DMS 273 treated with DMSO at 0.1 percent for 48 hours (cell line): ENCODE measurements at places on chromosomes 6 and 20.

GRCh38 chr6:111523484-111524167 is 40.6 kb upstream of the REV3L start:
- no peak for DNase-seq

- no peak for DNase-seq
Measured at GRCh38 chr6:134199848-134200606, 117.9 kb downstream of the SGK1 start.

- DNase-seq: no peak
Measured at GRCh38 chr20:32743237-32744112, at the start of gene COMMD7. TSS of gene COMMD7 (minus strand) at chr20:32743467. CDS start at chr20:32743391, 76 bp downstream.

GRCh38 chr6:13215390-13215789 is 112.9 kb downstream of the TBC1D7 start:
- DNase-seq: no peak

GRCh38 chr6:90066697-90067096 is 172.4 kb downstream of the GJA10 start:
- DNase-seq: no peak

DNA sequence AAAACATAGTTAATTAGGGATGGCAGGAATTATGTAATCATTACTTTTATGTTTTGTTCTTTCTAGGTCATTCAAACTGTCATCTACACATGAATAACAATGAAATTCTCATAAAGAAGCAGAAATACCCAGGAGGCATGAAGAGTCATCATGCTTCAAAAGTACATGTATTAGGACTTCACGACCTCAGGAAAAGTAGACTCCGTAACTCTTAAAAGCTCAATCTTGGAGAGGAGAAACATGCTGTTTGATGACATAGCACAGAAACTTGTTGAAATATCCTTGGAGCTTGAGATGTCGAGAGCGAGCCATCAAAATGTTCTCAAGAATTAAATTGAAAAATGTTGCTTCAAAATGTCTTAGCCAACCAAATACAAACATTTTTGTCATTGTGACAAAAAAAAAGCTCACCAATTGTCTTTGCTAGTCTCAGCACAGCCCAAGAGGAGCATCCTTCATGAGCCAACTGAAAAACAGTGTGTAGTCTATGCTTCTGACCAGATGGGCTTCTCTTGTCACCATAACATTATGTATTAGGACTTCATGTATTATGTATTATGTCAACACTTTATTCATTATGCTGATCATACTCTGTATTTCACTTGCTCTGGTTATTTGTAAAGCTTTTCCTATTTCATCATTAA is 28.2 kb upstream of the ANKEF1 start:
- DNase-seq: no peak

DNA sequence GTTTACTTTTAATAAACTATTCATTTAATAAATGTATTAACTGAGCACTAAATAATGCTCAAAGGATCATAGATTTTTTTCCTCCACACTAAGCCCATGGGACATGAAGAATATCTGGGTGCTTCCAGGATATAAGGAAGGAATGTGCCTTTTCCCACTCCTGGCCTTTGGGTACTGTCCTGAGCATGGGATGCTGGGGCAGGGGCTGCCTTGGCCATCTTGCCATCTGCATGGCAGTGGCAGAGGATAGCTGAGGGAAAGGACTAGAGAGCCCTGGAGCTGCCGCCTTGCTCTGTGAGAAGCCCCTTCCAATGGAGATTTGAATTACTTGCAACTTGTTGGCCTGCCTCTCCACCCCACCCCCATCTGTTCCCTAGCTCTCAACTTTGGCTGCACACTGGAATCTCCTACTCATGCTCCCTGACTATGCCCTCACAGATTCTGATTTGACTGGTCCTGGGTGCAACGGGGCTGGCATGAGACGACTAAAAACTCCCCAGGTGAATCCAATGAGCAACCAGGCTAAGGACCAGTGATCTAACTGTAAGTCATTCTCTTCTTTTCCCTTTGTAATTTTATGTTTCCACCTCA is 15.6 kb downstream of the DDRGK1 start:
- no peak for DNase-seq

DNA sequence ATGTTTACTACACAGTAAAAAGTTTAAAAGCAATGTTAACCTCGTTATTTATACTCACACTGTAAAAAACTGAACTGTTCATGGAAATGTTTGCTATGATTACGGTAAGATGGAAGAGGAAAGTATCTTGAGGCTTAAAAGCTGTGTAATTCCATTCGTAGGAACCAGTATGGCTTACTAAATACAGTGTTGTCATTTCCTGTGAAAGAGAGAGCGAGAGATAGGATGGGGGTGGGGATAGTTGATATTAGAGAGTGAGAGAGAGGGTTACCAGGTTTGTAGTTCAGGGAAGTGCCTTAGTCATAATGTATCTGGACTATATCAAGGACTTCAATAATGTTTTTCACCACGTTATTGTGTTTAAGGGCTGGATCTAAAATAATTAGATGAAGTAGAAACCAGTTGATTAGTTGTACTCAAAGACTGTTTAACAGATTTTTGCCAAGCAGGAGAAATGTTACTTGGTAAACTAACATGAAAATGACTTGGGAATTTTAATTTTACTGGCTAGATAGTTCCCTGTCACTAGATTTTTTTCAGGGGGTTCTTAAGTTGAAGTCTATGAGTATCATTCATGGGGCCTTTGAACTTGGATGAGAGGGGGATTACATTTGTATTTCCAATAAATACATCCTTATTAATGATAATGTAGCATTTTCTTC is 30.4 kb downstream of the AFDN start:
- no peak for DNase-seq

DNA sequence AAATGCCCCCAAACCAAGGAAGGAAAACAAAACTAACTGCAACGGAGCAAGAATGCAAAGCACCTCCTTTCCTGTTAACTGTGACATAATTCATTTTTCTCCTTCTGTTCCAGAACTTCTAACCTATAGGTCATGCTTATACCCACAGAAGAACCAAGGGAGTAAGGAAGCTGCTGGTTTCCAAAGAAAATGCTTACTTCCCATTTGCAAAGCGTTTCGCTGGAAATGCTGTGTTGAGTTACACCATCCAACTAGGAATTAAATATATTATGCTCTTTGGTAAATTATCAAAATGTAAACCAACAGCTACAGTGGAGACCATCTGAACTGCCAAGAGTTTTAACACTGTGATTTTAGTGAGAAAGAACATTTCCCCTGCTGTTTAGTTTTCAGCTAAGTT is 42.9 kb downstream of the ATXN1 start:
- DNase-seq: no peak

DNA sequence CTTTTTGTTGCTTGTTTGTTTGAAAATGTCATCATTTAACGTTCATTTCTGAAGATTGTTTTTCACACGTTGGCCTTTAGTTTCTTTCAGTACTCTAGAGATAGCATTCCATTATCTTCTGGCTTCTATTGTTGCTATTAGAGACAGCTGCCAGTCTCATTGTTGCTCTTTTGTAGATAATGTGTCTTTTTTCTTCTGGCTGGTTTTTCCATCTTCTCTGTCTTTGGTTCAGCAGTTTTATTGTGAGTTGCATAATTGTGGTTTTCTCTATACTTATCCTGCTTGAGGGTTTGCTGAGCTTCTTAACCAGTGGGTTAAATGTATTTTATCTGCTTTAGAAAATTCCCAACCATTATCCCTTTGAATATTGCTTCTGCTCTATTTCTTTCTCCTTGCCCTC is 23.2 kb upstream of the AIG1 start:
- DNase-seq: no peak

GRCh38 chr6:34575326-34575725 is 19.2 kb upstream of the SPDEF start:
- DNase-seq: no peak

- DNase-seq: peak; percentile 10
Measured at GRCh38 chr6:23524548-23524947, 601.5 kb upstream of the NRSN1 start.

- DNase-seq: no peak
Measured at GRCh38 chr6:14110001-14110818, 7.4 kb upstream of the CD83 start.

DNA sequence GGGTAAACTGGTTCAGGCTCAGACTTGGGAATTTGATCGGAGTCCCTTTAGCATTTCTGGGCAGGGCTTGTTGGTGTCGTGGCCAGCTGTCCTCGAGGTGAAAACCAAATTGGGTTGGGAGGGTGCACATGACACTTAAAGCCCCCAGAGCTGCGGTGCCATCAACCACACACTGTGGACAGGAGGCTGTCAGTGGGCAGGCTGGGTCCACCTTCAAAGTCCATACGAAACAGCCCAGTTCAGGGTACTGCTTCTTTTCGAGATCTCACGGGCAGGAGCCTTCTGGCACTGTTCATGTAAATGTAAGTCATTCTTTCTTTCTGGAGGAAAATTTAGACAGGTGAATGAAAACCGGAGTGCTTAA is 7.0 kb downstream of the SYNJ2 start:
- DNase-seq: no peak

DNA sequence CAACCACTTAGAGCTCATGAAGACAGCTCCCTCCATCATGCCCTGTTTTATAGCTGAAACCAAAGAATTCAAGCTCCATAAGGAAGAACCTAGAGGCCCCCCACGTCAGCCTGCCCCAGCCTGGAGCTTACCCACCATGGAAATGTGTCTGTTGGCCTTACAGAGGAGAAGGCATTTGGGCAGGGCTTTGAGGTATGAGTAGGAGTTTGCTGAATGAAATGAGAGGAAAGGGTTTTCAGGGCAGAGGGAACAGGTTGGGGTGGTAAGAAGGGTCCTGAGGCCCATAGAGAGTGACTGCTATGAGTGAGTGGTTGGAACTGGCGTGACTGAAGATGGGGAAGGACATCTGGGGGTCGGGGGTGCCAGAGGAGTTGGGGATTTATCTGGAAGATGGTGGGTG is 12.7 kb upstream of the GATA5 start:
- DNase-seq: no peak

DNA sequence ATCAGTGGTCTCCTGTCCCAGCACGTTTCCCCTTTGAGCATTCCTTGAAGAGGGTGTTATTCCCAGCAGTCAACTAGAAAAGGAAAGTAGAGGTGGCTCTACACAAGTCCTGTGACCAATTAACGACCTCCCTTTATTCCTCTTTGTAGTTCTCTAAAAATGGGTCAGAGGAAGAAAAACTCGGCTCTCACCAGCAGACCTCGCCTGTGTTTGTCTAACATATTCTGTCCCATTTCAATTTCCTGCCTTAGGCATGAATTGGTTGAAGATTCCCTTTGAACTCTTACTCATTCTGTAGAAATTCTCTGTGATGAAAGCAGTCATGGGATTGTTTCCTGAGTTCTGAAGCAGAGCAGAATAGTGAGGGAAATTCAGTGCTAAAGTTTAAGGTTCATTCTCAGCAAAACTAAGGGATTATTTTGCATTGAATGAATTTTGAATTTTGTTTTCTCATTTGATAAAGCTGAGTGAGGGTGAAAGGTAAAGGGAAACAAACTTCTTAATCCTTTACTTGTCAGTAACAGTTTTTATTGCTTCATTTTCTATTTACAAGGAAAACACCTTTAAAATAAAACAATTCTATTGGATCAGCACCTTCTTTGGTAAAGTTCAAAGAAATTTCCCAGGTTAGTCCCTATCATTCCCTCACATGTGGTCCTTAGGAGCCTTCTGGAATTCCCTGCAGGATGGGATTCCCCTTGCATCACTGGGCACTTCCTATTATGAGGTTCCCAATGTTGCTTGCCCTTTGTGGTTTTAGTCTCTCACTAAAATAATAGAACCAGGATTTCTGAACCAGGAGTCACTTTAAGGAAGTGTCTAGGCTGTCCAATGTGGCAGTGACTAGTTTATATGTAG is 105.8 kb downstream of the SLX4IP start:
- no peak for DNase-seq

- DNase-seq: no peak
Measured at GRCh38 chr6:100455230-100456124, 9.2 kb downstream of the SIM1 start.

DNA sequence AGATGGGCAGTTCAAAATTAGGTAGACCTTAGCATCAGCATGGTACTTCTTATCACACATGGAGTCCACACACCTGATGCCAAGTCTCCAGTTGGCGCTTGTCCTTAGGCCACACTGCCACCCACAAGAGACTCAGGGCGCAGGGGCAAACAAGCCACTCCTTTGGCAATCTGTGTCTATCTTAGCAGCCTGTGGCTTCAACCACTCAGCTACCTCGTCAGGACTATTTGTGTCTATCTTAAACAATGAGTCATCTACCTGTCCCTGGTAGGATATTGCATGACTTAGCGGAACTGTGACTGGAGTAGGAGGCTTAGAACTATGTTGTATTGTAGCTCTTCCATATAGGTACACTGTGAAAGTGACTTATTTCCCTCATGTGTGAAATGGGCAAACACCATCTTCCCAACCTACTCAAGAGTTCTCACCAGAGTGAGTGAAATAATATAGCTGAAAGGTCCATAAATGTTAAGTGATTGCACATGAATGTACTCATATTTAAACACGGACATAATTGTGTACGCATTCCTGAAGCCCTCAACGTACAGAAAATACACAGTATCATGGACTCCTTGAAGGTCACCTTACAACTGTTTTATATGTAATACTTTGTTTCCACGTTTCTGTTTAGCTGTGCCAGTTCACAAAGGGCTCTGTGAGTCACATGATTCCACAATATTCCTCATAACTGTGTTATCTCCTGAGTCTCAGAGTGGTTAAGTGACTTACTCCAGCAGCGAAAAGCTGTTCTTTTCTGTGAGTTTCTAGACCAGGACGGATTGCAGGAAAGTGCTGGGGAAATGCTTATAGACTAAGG is 1.6 kb downstream of the TRIM27 start:
- DNase-seq: no peak

GRCh38 chr20:2421247-2421646 is 40.5 kb downstream of the TGM6 start:
- no peak for DNase-seq

- DNase-seq: no peak
Measured at GRCh38 chr6:20341564-20341963, 60.1 kb upstream of the E2F3 start.

DNA sequence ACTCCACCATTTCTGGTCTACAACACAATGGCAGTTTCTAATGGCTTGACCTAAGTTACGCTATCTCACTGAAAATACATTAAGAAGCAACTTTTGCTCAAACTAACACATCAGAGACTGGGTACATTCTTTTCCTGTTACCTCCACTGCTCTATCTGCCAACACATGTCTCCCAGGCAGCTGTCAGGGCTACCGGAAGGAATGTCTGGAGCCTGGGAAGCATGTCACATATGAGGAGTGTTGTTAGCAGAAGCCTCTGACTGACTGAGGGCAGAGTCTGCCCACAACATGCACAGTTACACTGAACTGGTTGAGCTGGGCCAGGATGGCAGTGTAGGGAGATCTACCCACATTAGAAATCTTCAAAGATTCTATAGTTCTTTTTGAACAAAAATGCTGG is 264.5 kb downstream of the KIF16B start:
- no peak for DNase-seq

GRCh38 chr20:1894471-1894950 is 696 bp upstream of the SIRPA start:
- DNase-seq: no peak
